ENCODE measurements at places on chromosomes 5 and 9.

- DNase-seq: no peak
Observed at GRCh38 chr5:150318613-150319483, 16.1 kb upstream of the ARSI start.

DNA sequence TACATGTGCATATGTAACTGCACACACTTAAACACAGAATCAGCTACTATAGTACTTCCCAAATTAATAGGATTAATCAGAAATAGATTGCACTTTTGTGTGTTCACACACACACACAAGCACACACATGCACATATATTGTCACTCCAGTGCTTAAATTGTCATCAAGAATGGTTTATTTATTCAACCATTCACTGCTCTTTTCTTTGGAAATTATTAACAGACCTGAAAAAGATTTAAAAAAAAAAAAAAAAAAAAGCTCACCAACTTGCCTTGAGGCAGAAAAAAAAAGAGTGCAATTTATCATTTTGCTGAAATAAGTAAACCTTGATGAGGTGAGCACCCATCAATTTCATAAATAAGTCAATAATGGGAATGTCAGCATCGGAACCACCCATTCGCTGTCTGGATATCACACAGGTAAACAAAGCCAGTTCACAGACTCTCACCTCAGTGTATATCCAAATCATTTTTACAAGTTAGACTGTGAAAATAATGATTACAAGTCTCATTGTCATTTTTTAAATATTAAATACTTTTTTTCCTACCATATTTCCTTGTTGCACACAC is 562.8 kb downstream of the BNC2 start:
- no peak for DNase-seq

- no peak for DNase-seq
Observed at GRCh38 chr5:169736653-169737052, 99.6 kb downstream of the DOCK2 start.

DNA sequence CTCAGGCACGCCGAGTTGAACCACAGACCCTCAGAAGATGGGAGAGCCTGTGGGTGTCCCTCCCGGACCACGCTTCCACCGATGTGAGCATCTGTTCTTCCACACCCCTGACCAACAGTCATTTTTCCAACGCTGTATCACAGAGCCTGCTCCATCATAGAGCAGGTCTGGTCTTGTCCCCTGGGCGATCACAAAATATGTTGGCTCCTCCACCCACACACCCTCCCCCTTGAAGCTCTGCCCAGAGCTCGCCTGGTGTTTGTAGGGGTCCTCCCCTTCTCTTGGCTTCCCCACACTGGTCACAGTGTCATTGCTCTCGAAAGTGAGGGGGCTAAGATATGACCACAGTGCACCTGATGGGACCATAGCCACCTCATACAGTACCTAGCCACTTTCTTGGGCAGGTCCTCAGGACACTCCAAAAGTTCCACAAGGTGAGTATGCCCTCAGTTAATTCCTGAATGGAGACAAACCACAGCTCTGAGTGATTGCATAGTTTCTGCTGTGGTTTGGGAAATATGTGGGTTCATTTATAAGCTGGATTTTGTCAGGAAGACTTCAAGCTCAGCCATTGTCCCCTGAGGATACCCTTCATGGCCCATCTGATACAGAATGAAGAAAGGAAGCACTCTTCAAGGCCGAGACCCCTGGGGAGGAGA is 3.5 kb upstream of the ZNF618 start:
- no peak for DNase-seq

DNA sequence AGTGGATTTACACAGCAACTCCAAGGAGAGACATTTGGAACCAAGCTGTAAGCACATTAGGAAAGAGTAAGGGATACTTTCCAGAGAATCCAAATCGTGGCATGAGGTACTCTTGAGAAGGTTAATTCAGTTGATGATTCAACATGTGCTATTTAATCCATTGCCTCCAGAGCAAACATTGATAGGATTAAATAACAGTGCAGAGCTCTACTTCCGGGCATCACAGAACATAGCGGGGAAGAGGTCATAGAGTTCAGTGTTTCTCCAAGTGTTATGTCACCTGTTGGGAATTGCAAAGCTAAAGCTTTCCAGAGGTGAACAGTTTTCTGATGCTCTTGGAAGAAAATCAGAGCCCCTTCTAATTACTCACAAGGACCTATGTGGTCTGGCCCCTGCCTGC is 127.5 kb downstream of the PPP2R2B start:
- no peak for DNase-seq

DNA sequence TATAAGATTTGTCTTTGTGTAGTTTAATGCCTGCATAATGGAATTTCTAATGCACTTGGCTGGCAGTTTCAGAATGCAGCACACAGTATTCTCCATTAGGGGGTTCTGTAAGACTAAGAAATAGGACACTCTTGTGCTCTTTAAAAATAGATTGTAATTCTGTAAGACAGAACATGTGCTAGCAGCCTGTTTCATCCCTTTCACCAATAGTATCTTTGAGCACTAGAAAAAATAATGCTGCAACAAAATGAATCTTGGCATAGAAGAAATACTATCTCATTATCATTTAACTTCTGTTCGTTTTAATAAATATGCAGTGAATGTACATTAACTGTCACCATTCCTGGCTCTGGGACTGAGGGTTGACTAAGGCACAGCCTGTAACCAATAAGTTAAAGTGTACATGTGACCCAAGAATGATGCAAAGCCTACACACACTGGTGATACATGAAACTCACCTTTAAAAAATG is 23.8 kb upstream of the ZNF622 start:
- DNase-seq: no peak
